ENCODE measurements at places on chromosomes 2 and 18.
A peak's percentile ranks its signal among the peaks of the same experiment; 100 is the strongest.

GRCh38 chr2:191321861-191322662, 76.9 kb downstream of the MYO1B start:
- DNase-seq: peak; percentile 39

GRCh38 chr2:119888680-119889079, 124.2 kb upstream of the EPB41L5 start:
- DNase-seq: no peak

- no peak for DNase-seq
These were observed 19.9 kb upstream of the NEDD4L start for GRCh38 chr18:58024139-58024538.

GRCh38 chr2:96962567-96963203, 23.7 kb downstream of the FAM178B start:
- DNase-seq: peak; percentile 37

DNA sequence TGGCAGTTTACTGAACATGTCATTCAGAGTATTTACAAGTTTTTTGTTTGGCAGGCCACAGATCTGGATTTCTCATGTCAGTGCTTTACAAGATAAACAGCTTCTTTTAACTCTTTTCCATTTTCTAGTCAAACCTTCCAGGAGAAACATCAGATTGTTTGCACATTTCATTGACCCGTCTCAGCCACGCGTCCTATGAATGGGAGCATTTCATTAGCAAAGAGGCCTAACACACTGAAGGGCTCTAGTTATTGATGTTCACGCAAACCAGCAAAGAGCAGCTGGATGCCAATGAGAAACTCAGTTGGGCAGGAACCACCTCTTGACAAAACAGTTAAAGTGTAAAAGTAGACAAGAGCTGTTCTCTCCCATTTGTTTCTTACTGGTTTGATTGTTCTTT, 29.2 kb upstream of the MFF start:
- DNase-seq: no peak

- no peak for DNase-seq
These were observed 3.6 kb downstream of the SCLY start for GRCh38 chr2:238064376-238064775.

- DNase-seq: no peak
These were observed 126.3 kb upstream of the TPO start for GRCh38 chr2:1286929-1287328.

- peak; percentile 94 for DNase-seq
These were observed 165.0 kb downstream of the ANKRD44 start for GRCh38 chr2:197145471-197146056.

GRCh38 chr2:15557887-15558311, 3.2 kb downstream of the NBAS start:
- peak; percentile 8 for DNase-seq

DNA sequence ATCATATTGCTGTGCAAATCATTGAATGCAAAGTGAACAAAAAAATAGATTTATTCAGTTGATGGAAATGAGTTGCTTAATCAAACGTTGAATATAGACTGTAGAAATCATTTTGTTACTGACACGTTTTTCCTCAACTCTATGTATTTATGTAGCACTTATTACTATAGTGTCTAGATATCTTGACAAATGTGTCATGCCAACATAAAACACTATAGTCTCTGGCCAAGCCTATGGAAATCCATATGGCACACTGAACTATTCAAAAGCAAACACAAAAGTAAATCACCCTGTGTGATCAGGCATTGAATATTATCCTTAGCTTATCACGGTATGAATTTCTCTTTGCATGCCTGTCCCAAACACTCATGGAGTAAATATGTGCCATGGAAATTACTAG, 131.3 kb downstream of the ZNF804A start:
- DNase-seq: no peak

GRCh38 chr18:32208577-32208976, 18.7 kb downstream of the MEP1B start:
- no peak for DNase-seq
